Activated CD8-positive, alpha-beta memory T cell treated with anti-CD3 and anti-CD28 coated beads, Interleukin-2, amount 50 U/mL, for 48 hours (primary cell): ENCODE measurements at places on chromosomes 12 and 14.

DNA sequence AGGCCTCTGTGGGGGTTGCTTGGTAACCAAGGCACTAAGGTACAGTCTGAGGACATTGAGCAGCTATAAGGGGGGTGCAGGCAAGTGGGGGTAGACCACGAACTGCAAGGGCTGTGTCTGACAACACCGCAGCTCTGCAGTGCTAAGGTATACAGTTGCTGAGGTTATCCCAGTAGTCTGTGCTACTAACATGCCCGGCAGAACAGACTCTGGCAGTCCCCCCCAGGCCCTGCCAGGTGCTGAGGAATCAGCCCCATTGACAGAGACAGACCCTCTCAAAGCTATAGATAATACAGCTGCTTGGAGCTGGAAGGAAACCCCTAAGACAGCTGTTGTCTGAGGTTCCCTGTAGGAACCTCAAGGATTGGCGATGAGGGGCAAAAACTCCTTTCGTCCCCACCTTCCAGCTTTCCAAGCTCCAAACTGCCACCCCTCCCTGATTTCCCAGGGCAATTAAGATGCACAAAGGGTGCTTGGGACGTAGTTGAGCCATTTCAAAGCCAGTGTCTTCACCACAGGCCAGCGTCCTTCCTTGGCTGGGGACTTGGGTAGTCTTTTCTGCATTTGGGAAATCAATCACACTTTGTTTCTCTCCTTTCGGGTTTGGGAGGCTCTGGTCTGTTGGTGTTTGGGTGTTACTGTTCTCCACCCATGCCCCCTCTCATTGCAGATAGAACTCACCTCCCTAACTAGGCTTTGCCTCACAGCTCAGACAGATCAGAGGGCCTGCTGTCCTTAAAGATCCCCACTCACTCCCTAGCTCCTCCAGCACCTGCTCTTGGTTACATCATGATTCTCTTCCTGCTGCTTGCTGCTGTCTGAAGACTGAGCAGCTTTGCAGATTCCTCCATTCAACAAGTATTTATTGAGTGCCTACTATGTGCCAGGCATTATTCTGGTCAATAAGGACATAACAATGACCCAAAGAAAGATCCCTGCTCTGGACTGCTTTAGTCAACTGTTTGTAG, 2.0 kb upstream of the MYH7 start:
- peak; percentile 35 for DNase-seq

DNA sequence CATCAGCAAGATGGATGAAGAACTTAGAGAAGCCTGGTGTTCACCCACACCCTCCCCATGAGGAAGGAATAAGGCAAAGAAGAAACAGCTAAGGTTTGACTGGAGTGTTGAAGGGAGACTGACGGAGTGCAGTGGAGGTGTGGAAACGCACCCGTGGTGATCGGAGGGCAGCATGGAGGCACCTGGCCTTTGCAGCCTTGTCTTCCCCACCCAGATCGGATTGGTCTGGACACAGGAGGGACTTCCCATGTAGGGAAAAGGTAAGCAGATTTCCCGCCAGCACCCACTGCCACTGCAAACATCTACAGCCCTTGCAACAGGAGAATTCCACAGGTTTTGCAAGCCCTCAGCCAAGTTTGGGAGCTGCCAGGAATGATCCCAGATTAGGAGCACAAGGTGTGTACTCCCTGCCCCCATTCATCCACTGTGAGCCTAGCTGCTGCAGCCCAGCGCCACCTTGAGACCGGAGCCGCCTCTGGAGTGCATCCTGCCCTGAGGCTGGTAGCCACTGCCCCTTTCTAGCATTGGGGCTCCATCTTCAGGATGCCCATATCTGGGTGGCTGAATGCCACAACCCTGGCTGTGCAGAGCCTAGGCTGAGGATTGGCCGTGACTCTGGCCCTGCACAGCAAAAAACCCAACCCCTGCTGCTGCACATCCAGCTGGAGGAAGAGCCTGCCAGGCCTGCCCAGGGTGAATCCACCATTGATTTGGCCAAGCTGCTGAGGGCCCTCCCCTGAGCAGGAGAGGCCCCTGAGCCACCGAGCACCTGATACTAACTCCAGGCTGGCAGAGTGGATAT, 411.1 kb downstream of the TMEM121 start:
- peak; percentile 39 for DNase-seq

DNA sequence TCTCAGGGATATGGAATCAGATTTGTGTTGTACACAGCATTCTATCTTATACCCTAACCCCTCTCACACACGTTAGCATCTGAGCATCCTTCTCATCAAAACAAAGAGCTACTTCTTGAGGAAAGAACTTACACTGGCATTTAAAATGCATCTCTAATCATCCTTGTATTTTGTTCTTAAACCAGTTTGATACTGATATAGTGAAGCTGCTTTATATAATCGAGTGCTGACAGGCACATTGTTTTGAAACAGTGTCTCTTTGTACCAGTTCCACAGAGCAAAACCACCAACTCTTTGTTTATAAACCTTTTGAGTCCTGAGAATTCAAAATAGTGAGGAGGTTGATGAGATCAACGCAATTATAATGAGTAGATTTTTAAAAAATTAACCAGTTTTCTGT, 8.8 kb downstream of the GPR33 start:
- no peak for DNase-seq

- peak; percentile 83 for DNase-seq
These were observed at the start of gene TAPBPL for GRCh38 chr12:6451348-6452244. TAPBPL (plus strand) TSS chr12:6452042; CDS start chr12:6452249, 207 bp downstream.

- no peak for DNase-seq
These were observed 143.7 kb downstream of the ASCL4 start for GRCh38 chr12:107917912-107918800.

DNA sequence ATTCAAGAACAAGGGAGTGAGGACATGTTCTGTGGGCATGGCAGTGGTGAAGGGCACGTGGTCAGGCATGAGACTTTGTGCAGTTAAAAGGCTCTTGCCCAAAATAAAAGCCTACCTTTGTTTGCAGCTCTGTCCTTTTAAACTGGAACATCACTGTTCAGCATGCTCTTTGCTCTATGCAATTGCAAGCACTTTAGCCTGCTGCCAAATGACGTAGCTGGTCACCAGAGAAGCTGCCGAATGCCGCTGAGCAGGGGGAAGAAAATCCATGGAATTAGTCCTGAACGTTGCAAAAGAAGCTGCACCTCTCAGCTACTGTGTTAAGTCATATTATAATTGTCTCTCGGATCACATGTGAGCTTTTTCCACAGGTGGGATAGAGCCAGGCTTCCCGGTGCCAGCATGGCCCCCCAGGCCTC, 176.3 kb upstream of the DIO2 start:
- DNase-seq: no peak

GRCh38 chr12:103369929-103370328, 125.8 kb downstream of the C12orf42 start:
- DNase-seq: no peak

- no peak for DNase-seq
These were observed 7.4 kb upstream of the CCDC88C start for GRCh38 chr14:91424813-91425530.

DNA sequence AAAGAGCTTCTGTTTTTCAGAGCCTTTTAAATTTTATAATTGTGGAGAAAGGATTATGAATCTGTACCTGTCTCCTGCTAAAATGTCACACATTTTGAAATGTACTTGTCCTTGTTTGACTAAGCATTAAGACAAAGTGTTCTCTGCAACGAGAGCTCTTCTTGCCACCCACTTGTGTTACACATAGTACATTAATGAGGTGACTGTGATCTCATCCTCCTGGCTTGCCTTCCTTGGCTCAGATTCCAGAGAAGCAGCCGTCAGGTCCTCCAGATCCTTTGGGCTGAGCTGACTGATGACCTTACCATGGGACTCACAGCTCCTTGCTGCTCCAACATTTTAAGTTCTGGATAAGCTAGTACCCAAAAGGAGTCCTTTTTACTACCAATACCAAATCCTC, 81.4 kb downstream of the BBS10 start:
- no peak for DNase-seq

DNA sequence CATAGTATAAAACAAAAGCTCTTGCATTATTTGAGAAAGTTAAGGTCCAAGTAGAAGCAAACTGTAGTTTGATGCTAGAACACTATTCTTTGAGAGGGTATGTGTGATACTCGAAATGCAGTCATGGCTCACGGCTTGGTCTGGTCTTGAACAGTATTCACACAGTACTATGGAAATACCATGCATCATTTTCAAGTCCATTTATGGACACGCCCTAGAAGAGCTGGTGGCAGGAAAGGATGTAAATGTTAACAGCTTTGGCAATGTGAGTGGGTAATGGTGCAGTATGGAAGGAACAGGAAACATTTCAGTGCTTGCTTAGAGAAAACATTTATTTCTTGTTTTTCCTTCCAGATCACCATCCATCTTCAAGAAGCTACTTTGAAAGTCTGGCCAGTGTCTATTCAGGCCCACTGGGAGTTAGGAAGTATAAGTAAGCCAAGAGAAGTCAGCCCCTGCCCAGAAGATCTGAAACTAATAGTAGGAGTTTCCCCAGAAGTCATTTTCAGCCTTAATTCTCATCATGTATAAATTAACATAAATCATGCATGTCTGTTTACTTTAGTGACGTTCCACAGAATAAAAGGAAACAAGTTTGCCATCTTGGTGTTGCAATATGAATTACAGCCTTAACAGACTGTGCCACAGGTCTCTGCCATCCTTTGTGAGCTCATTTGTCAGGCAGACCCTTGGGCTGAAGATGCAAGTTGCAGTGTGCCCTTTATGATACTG, 5.7 kb upstream of the AKAP5 start:
- no peak for DNase-seq

DNA sequence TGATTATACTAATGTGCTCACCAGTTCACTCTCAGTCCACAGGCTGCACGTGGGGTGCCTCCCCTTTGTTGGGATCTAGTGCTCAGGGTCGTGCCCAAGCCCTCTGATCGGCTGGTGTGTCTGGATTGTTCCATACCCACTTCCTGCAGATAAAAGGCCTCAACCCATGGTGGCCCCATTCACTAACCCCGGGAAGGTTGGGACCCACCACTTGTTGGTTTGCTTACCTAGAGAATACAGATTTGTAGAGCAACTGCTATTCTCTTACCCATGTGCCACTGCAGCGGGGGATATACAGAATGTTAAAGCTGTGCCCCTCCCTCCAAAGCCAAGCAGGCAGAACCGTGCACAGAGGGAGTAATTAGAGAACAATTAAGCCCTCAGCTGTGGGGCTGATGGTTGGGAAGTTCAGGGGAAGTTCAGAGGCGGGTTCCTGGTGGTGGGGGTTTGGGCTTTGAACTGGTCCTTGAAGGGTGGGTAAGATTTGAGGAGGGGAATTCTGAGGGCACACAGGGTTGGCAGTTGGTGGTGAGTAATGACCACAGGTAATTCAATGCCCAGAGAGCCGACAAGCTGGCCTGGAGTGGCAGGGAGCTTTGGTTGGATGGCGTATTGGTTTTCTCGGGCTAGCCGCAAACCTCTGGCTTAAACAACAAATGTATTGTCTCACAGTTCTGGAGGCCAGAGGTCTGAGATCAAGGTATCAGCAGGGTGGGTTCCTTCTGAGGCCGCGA, 68.8 kb downstream of the ADCK1 start:
- no peak for DNase-seq

DNA sequence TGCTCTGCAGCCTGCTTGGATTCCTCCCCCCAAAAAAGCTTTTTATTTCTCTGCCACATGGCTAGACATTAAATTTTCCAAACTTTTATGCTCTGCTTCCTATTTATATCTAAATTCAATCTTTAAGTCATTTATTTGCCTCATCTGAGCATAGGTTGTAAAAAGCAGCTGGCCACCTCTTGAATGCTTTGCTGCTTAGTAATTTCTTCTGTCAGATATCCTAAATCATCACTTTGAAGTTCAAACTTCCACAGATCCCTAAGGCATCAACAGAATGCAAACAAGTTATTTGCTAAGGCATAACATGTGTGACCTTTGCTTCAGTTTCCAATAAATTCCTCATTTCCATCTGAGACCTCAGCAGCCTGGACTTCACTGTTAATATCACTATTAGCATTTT, 209.6 kb downstream of the FSCB start:
- no peak for DNase-seq

DNA sequence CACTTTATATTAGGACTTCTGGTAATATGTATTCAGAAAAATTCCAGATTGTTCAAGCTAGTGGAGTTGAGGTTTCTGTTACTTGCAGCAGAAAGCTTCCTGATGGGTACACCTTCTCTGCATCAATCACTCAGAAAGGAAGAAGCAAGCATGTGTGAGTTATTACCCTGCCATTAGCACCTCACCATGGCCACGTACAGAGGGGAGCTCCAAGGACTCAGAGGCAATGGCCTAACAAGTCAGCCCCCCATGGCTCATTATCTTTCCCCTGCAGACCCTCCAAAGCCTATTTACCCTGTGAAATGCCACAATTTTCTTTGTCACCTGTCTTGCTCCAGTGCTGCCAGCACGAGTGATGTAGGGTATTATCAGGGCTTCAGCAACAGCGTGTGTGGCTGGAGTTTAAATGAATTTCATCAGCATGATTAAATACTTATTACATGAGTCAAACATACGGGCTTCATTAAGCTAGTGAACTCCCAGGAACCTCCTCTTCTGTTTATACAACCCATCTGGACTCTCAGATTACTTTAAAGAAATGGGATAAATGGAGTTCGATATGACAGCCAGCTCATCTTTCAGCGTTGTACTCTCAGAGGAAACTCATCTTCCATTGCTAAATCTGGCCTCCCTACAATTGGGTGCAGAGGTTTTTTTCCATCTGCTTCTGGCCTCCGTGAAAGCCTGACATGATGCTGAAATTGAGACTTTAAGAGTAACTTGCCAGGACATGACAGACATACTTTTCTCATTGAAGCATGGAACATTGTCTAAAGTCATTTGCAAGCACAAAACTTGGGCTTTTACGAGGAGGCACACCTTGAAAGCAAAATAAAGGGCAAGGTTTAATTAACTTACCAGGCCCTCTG, 135.9 kb downstream of the TMEM30B start:
- DNase-seq: no peak

GRCh38 chr12:116295327-116296263, 18.1 kb upstream of the MED13L start:
- no peak for DNase-seq
